ENCODE measurements at places on chromosomes 16 and 17.

GRCh38 chr17:31291820-31292219 is 5.2 kb downstream of the OMG start:
- DNase-seq, result no peak

DNA sequence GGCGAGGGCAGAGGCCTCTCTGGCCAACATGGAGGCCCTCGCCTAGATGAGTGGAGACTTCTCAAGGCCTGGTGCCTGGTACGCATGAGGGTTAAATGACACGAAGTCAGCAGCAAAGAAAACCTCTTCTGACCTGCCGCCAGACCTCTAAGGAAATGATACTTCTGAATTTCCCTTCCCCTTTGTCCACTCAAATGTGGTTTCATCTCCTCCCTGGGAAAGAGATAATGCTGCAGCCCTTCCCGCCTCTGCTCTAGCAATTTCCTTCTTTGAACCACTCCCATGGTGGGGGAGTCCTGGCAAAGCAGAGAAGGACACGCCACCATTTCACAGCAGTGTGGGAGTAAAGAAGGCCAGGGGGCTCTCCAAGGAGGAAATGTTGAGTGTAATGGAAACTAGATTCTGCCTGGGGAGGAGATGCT is 65.7 kb upstream of the BCAR1 start:
- no peak for DNase-seq

- no peak for DNase-seq
Measured at GRCh38 chr17:77801545-77802332, 156.8 kb upstream of the TNRC6C start.

GRCh38 chr17:49294122-49294521 is 63.5 kb upstream of the PHOSPHO1 start:
- no peak for DNase-seq

DNA sequence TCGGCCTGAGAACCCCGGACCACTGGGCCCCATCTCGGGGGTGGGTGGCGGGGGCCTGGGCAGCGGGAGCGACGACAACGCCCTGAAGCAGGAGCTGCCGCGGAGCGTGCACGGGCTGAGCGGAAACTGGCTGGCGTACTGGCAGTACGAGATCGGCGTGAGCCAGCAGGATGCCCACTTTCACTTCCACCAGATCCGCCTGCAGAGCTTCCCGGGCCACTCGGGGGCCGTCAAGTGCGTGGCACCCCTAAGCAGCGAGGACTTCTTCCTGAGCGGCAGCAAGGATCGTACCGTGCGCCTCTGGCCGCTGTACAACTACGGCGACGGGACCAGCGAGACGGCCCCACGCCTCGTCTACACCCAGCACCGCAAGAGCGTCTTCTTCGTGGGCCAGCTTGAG is 8.9 kb upstream of the SERPINF2 start:
- DNase-seq, result no peak

- no peak for DNase-seq
Measured at GRCh38 chr17:41547378-41547841, 19.3 kb upstream of the KRT19 start.

DNA sequence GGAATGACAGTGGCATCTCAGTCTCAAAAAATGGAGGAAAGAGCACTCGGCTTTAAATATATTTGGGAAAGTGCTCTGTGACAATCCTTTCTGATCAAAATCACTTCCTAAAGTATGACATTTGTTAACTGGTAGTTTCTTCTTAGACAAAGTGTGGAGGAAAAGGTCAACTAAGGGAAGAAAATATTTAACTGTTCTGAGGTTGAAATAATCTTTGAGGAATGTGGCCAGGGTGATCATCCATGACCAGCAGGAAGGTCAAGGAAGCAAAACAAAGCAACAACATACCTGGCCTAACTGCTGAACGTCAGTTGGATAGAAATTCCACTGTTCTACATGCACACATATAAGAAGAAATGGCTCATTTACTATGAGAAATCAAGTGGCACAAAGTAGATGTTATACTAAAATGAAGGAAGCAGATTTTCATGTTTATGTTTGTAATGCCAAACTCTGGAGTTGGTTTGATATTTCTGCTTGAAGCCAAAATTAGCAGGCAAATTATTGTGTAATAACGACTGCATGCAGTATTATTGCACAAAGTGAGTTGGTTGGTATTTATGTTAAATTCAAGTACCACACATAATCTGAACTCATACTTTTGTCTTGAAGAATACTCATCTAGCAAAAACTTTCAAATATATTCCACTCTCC is 87.3 kb upstream of the CORO6 start:
- no peak for DNase-seq

DNA sequence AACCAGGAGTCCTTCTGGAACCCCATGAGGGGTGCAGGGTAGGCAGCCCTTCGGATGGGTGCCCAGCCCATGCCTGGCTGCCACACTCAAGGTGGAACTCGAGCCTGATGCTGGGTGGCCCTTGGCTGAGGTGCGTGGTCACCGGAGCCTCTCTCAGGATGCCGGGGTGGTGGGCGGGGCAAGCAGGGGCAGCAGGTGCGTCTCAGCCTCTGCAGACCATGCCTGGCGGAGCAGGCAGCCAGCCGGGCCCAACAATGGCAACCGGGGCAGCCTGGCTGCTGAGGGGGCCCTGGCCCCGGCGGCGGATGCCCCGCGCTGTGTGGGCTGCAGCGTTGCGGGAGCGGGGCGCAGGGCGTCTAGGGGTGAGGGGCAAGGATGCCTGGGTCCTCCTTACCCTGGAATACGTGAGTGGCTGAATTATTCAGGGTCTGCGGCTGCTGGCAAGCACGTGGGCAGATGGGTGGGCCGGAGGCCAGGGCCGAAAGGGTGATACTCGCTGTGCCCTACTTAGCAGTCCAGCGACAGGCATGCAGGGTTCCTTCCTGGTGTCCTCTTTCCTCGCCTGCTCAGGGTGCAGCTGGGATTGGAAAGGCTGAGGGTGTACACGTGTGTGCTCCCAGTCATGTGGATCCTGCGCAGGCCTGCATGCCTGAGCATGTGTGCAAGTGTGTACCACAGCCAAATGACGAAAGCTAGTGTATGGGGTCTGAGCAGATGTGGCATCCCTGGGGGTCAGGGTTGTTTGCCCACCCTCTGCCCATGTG is 14.6 kb downstream of the MYO15A start:
- DNase-seq, result no peak

DNA sequence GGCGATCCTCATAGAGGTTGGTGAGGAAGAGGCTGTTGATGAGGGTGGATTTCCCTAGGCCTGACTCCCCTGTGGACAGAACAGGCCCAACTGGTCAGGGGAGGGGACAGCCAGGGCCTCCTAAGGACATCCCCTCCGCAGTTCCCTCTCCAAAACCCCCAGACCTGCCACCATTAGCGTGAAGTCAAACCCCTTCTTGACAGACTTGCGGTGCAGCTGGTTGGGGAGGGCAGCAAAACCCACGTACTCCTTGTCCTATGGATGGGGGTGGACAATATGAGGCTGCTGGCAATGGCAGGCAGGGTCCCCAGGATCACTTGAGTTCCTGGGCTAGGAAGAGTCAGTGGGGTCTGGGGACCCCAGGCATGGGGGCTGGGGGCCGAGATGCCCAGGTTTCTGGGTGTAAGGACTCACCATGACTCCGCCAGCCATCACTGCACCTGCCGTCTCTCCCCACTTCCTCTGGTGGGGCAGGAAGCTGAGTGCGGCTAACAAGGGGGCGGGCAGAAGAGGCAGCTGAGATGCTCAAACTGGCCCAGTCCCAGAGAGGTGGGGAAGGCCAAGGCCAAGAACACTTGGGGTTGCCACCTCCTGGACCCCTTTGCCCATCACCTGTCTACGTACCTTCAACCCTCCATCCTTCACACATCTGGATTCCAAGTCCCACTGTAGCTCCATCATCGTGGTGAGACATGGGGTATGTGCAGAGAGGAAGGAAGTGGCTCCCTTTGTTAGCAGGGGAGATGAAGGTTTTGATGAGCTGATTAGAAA is at the start of gene SEPTIN1:
Gene SEPTIN1 (minus strand): TSS at position 451 of the 771 bp plus-strand sequence. CDS start 19 bp downstream, at position 432.
- DNase-seq, result no peak

DNA sequence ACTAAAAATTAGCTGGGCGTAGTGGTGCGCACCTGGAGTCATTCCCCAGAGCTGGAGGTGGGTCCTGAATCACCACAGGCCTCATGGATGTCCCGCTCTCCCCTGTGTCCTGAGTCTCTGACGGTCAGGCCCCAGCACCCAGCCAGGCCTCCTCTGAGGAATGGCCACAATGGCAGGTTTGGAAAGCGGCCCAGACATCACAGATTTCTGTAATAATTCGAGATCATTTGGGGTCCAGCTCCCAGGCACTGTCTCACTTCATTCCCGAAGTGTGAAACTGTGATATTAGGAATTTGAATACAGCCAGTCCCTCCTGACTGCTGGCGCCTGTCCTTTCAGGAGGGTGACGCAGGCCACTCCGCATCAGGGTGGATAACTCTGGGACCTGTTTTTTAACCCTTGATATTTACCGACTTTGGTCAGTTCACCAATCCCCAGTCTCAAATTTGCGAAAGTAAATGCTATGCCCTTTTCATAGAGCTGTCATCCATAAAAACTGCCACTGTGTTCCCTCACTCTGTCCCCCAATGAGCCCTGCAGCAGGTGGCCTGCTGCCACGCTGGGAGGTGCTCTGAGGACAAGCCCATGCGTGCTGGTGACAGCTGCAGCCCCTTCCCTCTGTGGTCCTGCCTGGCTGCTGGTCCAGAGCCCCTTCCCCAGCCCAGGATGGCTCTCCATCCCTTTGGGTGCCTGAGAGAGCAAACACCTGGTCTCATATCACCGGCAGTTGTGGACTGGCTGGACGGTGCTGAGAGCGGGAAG is 28.3 kb upstream of the RPTOR start:
- no peak for DNase-seq

GRCh38 chr17:65742403-65743307 is 181.2 kb upstream of the AXIN2 start:
- DNase-seq, result no peak

DNA sequence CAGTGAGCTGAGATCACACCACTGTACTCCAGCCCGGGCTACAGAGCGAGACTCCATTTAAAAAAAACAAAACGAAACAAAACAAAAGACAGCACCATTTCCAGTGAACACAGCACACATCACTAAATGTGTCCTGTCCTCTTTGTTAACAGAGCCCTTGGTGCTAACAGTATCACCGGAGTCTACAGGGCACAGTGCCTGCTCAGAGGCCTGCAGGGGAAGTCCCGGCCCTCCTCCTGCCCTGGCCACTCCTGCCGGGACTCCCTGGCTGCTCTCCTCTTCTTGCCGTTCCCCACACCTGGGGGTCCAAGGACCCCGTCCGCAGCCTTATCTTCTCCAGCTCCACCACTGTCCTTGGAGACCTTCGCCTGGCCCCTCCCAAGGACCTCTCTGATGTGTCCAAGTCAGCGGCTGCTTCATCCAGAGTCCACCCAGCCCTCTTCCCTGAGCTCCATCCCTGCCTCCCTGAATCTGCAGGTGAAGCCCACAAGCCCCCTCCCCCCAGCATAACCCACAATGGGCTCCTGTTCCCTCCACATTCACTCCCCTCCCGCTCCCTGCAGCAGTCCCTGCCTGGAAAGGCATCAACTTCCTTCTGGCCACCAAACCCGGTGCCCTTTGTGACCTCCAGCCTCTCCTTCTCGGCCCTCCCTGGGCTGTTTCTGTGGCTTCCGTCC is 8.5 kb downstream of the TRPV1 start:
- DNase-seq, result no peak

GRCh38 chr17:202501-202951 is 21.1 kb upstream of the DOC2B start:
- DNase-seq, result no peak

DNA sequence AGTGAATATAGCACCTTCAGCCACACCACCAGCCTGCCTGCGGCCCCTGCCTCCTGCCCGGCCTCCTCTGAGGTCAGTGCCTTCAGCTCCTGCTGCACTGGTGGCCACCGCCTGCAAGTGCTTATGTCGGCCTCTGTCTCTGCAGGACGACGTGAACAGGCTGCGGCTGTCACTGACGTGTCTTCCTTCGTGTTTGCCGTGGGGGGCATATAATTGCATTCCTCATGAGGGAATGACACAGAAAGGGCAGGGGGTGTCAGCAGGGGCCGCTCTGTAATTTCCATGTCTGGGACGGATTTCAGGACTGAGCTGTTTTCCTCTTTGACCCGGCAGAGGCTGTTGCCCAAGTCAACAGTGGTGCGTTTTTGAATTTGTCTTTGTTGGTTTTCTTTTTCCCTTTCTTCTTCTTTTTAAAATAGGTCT is 28.5 kb downstream of the CMIP start:
- DNase-seq, result no peak

DNA sequence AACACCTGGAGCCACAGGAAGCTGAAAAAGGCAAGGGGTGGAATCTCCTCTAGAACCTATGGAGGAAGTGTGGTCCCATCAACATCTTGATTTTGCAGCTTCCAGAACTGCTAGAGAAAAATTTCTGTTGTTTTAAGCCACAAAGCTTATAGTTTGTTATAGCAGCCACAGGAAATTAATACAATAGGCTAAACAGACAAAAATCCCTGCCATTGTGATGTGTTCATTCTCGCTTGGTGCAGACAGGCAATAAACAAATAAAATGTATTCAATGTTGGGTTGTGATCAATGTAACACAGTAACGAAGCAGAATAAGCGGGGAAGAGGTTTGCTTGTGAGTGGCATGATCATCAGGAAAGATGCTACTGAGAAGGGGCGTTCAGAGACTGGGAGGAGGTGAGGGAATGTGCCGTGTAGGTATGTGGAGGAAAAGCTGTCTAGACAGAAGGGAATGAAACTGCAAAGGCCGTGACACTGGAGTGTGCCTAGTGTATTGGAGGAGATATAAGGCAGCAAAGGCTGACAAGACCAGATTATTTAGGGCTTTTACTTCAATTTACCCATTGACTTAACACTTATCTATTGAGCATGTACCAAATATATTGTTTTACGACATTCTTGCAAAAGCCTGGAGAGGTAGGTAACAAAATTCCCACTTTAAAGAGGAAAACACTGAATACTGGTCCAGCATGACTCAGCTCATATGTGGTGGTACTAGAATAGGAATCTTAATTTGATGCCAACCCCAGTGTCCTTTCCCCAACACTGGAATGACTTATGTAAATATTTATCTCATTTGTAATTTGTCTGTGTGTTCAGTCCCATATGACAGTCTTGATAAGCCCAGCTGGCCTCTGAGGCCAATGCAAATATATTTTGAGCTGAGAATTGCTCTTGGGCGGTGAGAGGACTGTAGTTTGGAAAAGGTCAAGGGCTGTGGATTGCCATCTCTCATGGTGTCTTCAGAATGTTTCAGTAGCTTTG is 375.9 kb downstream of the CDH13 start:
- no peak for DNase-seq

All from HuH-7 (cell line).